AG09309 (cell line): ENCODE measurements at places on chromosomes 1 and 21.

GRCh38 chr1:237211540-237211939 is 169.6 kb downstream of the RYR2 start:
- DNase-seq, result no peak

DNA sequence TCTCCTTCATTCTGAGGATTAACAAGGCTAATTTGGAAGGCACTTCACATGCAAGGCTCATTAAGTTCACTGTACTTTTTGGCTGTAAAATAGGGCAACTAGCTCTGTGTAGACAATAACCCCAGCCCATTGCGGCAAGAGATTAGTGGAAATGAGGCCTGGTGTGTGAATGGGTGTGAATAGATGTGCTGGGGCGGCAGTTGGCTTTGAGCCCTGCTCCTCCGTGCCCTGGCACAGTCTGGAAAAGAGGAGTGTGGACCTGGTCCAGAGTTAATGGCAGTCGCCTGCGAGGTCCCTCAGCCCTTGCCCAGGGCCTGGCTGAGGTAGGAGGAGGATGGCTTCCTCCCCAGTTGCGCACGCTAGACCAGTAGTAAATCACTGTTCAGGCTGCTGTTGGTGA is 4.8 kb downstream of the KISS1 start:
- DNase-seq, result no peak

DNA sequence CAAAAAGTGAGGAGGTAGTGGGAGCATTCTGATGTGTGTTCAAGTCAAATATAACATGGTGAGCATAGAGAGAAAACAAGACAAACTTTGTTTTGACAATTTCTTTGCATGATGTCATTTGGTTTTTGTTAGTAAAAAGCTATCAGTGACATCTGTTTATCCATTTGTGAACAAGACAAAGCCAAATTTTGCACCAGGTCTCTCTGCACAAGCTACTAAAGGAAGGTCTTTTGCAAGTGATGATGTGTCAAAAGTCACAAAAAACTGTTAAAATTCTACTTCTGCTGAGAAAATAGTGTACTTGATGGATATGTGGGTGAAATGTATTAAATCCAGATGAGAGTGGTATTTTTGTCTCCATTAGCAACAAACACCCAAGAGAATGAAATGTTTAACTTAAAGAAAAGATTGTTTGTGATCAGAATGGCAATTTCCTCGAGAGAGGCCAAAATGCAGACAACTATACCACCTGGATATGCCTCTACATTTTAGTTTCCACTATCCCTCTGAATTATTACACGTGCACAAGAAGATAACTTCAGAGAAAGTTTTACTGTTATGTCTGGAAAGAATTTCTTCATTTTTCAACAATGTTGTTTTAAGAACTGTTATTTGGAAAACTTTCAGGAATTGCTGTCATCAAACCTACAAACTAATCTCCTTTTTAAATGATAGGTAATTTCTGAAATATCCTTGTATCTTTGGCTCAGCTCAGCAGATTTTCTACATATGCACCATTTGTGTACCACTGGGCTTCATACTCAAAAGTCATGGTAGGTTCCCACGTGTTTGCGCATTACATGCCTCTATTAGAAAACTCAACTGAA is 807.4 kb upstream of the ADGRL2 start:
- no peak for DNase-seq

- DNase-seq, result no peak
Measured at GRCh38 chr1:226558036-226558650, 9.6 kb downstream of the STUM start.

GRCh38 chr1:39266269-39266668 is 61.8 kb downstream of the MACF1 start:
- no peak for DNase-seq
